IMR-90 (cell line): ENCODE measurements at places on chromosomes 7 and 10. TPM values are rescaled to one million over a fixed set of nuclear protein-coding genes. Genes with fewer than 3 reads are reported as not detected.

- DNase-seq = no peak
Observed at GRCh38 chr10:48247680-48248079, 26.8 kb downstream of the FRMPD2 start.

DNA sequence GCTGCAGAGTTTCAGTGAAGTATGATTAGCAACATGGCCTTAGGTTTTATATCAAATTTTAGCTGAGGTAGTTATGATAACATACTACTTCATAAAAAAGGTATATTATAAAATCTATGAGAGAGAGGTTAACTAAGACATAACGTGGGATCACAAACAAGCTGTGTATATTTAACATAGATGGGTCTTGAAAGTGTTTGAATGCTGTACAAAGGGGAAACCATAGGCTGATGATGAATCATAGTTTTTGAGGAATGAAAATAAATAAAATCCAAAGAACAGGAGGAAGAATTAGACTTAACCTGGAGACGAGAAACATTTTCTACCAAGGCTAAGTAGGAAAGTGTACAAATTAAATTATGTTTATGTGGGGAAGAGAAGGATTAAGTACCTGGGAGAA lies 119.0 kb downstream of the GNAI1 start:
- peak; percentile 55 for DNase-seq

GRCh38 chr10:73206385-73206784 lies 38.5 kb downstream of the FAM149B1 start:
- DNase-seq = no peak

GRCh38 chr7:12303495-12303894 lies 92.4 kb downstream of the TMEM106B start:
- DNase-seq = no peak

The DEPP1 gene
- 19.7 and 30.0 TPM in 2 replicates for polyA plus RNA-seq

The DPYSL4 gene
- 30.5 and 33.7 TPM in 2 replicates for polyA plus RNA-seq

The SMKR1 gene
- polyA plus RNA-seq = 0.26 TPM in 1 of 2 replicates, not detected in the other
